ENCODE measurements at places on chromosomes 4 and X.

- DNase-seq: no peak
These were observed 223.4 kb downstream of the SHROOM3 start for GRCh38 chr4:76658231-76659102.

DNA sequence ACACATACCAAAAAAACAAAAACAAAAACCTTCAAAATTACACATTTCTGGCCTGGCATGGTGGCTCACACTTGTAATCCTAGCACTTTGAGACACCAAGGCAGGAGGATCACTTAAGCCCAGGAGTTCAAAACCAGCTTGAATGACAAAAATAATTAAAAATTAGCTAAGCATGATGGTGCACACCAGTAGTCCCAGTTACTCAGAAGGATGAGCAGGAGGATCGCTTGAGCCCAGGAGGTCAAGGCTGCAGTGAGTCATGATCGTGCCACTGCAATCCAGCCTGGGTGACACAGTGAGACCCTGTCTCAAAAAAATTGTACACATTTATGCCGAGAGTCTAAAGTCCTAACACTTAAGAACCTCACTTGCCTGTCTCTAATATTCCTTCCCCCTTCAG, 18.3 kb downstream of the SLC39A8 start:
- no peak for DNase-seq

- no peak for DNase-seq
These were observed 25.6 kb downstream of the RPA4 start for GRCh38 chrX:96909291-96909690.

GRCh38 chr4:164997324-164997723, 19.9 kb upstream of the TRIM61 start:
- DNase-seq: no peak

- no peak for DNase-seq
These were observed 788.4 kb downstream of the RPA4 start for GRCh38 chrX:97672138-97672537.

GRCh38 chr4:184647266-184648053, 1.8 kb downstream of the CASP3 start:
- DNase-seq: no peak

GRCh38 chr4:105558277-105558676, 5.9 kb downstream of the ARHGEF38 start:
- DNase-seq: no peak

DNA sequence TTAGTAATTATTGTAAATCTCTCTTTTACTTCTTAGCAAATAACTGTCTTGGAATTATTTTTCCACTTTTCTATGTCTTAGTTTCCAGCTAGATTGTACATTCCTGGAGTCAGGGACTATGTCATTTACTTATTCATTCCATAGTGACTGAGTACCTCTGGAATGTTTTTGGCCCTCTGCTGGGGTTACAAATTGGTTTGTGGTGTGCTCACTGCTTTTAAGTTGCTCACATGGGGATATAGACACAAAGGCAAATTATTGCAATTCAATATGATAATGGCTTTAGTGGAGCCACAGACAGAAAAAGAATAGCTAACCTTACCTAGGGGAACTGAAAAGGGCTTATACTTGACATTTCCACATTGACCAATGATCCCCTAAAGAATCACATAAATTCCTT, 63.7 kb upstream of the PDGFRA start:
- DNase-seq: no peak

- DNase-seq: no peak
These were observed 36.5 kb downstream of the TXLNG start for GRCh38 chrX:16822723-16823122.

- DNase-seq: no peak
These were observed 31.2 kb downstream of the PRIMPOL start for GRCh38 chr4:184680698-184681097.

- no peak for DNase-seq
These were observed 48.3 kb downstream of the MAP7D3 start for GRCh38 chrX:136202889-136203288.

DNA sequence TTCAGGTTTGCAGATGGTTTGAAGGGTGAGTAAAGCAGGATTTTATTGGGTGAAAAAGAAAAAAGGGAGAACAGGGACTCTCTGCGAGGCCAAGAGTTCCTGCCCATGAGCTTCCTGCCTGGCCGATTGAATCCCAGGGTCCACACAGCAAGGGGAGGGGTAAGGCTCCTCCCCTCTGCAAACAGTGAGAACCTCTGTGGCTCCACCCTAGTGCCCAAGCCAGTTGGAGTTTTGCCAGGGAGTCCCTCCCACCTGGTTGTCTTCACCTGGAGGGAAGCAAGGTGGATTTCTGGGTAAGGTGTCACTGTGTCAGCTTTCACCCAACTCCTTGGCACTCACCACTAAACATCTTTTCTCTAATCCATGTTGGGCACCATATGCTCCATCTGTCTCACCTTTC, 70.9 kb downstream of the PDHA2 start:
- DNase-seq: no peak

DNA sequence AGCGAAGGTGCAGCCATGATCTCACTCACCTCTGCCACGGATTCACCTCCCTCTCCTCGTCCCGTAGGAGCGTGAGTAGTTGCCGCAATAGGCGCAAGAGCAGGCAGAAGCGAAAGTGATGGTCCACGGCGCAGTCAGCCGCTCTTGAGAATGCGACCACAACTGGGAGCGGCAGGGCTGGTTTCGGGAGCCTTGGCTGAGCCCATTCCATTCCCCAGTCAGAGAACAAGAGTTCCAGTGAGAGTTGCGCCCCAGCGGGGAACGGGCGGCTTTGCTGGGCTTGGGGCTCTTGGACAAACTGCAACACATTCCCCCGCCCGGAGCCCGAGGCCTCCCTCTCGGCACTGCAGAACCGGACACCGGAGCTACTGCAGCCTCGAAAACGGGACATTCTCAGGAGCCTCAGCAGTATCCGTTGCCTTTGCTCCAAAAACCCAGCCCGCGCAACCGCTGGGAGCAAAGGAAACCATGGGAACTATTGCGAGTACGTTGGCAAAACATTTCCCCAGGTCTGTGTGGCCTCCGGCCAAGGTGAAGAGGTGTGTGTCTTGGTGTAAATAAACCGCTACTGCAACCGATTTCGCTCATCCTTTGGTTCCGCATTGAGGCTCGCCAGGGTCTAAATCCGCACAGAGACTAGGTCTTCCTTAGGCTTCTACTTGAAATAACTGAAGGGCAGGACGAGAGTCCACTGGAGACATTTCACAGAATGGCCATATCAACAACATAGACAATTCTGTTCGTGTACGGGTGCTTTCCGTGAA, 5.7 kb upstream of the ZBTB33 start:
- DNase-seq: peak; percentile 71

DNA sequence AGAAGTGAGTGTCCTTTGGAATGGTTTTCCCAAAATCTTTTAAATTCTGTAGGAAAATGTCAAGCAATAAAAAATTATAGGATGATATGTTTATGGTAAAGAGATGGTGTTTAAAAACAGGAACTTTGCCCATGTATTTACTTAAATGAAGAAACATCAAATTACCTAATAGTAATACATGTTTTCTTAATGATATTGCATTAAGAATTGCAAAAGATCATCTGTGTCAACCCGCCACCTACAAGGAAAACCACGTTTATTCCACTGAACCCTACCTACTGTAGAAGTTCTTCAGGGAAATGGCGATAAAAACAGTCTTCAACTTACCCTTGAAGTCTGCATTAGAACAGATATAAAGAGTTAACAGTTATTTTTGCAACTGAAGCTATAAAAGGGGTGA, 67.2 kb upstream of the NDP start:
- DNase-seq: peak; percentile 70

GRCh38 chr4:41329361-41329760, 72.6 kb downstream of the UCHL1 start:
- DNase-seq: no peak

GRCh38 chrX:46903458-46904242, 8.6 kb upstream of the JADE3 start:
- peak; percentile 65 for DNase-seq

DNA sequence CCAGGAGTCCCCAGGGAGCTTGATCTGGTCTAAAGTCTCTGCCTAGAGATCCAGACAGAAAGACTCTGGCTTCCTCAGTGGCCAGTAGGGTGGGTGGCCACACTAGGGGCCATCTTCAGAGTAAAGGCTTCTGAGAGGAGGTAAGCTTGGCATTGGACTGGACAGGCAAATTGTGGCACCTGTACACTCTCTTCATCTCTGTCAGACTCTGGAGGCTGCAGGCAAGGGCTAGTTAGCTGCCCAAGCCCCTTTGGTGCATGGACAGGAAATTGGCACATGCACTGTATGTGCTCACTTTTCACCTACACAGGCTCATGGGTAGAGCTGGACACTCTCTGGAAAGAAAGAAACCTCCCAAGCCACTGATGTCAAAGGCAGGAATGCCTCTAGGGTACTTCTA, 142.8 kb downstream of the PJA1 start:
- DNase-seq: no peak

DNA sequence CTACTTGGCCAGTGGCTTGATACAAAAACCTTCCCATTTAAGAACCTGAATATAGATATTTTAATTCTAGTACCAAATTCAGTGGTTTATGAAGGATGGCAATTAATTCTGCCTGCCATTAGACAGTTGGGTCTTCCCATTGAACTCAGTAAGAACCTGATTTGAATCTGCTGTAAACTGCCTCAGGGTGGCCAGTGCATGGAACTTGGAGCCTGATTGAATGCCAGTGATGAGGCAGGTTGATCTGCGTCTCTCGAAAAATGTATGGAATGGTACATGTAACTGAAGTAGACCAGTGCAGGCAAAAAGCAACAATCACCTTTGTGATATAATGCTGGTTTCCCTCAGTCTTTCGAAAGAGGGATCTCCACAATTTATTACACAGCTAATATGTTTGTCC, 421.4 kb downstream of the TMA16 start:
- no peak for DNase-seq

- peak; percentile 2 for DNase-seq
These were observed 954.3 kb downstream of the PCDH7 start for GRCh38 chr4:31674313-31674947.

DNA sequence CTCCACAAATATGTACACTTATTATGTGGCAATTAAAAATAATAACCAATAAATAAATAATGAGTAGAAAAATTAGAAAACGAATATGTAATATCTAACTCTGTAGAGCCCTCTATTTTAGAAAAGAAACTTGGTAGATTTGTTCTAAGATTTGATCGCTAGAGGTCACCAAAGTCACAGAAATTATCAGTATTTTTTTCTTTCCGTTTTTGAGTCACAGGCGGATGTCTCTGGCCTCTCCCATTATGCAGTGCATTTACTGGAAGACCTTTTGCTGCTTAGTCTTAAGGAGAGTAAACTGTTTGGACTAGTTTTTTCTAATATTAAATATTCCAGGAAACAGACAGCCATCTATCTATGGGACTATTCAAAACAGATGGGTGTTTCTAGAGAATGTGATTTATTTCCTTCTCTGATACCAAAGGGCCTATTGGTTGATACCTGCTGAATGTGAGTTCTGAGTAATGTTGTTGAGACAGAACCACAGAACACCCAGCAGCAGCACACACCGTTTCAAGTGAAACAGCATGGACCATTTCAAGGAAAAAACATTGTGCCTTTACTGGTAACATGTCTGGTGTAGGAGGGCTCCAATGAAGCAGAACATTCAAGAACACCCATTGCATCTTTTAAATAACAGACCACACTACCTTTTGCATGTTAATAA, 34.0 kb upstream of the GYPA start:
- DNase-seq: peak; percentile 47

- DNase-seq: no peak
These were observed 266.7 kb upstream of the CLNK start for GRCh38 chr4:10951306-10951705.

GRCh38 chr4:150315175-150315574, 236.9 kb downstream of the DCLK2 start:
- DNase-seq: no peak

GRCh38 chrX:145848448-145848847, 30.8 kb downstream of the SLITRK2 start:
- DNase-seq: no peak

- no peak for DNase-seq
These were observed 39.1 kb upstream of the TMEM184C start for GRCh38 chr4:147578051-147578476.

DNA sequence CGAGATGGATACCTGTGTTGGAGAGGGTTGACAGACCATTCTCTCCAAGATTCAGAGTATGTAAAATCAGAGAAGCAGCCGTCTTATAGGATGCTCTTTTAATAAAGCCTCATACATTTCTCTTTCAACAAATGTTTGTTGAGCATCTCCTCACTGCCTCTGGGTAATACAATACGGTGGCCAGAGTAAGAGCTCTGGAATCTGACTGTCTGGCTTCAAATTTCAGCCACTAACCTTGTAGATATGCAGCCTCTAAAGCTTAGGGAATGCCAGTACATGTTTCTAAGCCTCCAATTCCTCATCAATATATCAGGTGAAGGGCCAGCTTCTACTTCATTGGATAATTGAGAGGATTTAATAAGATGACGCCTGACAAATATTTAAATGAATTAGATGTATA, 61.3 kb downstream of the CLNK start:
- DNase-seq: no peak

DNA sequence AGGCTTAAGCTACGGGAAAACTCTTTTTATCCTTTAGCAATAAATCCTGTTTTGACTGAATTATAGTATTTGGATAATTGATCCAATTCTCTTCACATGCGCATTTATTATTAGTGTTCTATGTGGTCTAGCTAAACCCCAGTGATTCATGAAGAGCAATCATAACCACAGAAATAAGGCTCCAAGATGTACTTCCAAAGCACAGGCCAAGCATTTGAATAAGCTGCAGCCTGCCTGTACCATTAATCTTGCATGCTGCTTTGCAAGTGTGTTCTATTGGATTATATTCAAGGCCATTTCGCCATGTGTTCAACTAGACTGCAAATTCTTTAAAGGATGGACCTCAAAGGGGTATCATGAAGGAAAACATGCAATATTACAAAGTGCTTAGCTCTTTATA, 385.2 kb upstream of the FAT1 start:
- DNase-seq: no peak

DNA sequence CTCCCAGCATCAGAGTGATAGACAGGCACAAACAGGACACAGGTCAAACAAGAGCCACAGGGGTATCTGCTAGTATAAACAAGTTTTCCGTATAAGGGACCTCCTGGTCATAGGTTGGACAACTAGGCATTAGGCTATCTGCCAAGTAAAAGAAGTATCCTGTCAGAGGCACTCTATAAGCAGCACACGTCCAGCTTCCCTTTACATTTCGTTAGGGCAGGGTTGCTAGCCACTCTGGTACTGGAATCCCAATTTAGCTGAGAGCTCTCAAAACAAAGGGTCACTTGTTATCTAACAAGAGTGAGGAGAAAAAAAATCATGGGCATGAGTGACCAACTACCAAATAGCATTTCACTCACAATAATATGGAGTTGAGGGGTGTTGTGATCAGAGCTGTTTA, 780.7 kb upstream of the DIAPH2 start:
- no peak for DNase-seq

DNA sequence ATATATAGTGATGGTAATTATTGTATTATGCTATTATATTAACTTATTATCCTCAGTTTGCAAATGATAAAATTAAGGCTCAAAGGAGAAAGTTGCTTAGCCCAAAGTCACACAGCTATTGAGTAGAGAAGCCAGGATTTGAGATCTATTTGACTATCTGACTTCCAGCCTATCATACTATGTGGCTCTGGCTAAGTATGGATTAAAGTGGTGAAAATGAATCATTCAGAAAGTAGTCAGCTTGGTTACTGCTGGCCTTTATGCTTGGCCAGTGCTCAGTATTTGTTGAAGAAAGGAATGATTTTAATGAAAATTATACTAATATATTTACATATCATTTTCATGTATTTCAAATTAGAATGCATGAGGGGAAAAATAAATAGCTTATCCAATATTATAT, 219.8 kb downstream of the SHROOM3 start:
- no peak for DNase-seq

All from inflammatory macrophage (primary cell).